ENCODE measurements at places on chromosomes 2 and 18.

- DNase-seq = no peak
Observed at GRCh38 chr2:175842996-175843395, 159.1 kb downstream of the LNPK start.

GRCh38 chr18:13048061-13048595 is 57.0 kb downstream of the CEP192 start:
- no peak for DNase-seq

DNA sequence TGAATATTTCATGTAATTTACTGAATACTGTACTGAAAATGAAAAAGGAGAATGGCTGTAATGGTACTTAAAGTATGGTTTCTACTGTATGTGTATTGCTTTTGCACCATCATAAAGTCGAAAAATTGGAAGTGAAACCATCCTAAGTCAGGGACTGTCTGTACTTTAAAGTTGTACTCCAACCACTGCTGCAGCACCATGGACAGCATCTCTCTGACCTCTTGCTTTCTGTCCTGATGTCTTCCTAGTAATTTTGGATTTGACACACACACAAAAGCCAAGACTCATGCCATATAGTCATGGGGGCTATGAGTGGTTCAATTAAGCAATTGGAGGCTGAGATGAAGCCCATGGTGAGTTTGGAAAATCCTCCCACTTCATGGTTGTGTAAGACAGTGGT is 256.3 kb upstream of the PKDCC start:
- no peak for DNase-seq

DNA sequence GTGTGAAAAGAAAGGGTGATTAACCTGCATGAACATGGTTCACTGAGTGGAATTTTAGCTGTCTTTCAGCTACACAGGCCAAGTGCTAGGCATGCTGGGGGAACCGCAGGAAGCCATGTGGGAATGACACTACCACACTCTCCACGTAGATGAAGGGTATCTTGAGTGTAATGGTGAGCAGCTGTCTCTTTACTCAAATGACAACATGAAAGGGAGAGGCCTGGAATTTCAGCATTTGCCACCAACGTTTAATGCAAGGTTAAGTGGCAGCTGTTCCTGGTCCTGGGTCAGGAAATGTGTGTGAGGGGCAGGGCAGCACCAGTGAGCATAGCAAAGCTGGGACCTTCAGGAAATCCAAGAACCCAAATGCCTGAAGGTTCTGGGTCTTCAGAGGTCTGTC is 588.4 kb downstream of the SLC4A3 start:
- no peak for DNase-seq

GRCh38 chr2:18426174-18426573 is 134.3 kb downstream of the RDH14 start:
- no peak for DNase-seq

- DNase-seq = no peak
Observed at GRCh38 chr2:51595836-51596235, 563.9 kb upstream of the NRXN1 start.

GRCh38 chr18:68234676-68235075 is 480.2 kb downstream of the TMX3 start:
- DNase-seq = no peak

- no peak for DNase-seq
Observed at GRCh38 chr2:217711188-217711587, 291.6 kb downstream of the TNS1 start.

DNA sequence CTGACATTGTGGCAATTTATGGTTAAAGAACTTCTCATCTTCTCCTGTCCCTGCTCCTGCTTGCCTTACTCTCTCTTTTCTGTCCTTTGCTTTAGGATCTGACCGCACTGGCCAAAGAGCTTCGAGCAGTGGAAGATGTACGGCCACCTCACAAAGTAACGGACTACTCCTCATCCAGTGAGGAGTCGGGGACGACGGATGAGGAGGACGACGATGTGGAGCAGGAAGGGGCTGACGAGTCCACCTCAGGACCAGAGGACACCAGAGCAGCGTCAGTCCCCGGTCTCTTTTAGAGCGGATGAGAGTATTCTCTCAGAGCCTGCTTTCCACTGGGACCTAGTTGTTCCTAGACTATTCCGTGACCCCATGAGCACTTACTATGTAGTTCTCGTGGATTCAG is 122.2 kb upstream of the IL1R2 start:
- no peak for DNase-seq

GRCh38 chr2:151028691-151029176 is 232.9 kb downstream of the RBM43 start:
- DNase-seq = no peak

DNA sequence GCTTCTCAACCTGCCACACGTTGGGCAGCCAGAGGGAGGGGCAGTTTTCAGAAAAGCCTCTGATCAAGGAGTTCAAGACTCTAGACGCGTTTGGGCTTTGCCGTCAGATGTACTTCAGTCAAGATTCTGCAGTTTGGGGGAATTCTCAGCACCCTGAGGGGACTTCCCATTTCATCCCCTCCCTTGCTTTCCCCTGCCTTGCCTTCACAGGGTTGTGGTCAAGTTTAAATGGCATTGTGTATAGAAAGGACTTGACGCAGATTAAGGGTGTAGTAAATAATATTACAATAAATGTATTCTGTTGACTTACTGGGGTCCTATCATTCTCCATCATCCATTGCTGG is 198.3 kb upstream of the NABP1 start:
- DNase-seq = no peak

- DNase-seq = no peak
Observed at GRCh38 chr2:240507778-240508251, 50.0 kb downstream of the ANKMY1 start.

- no peak for DNase-seq
Observed at GRCh38 chr2:64123740-64124139, 20.5 kb downstream of the PELI1 start.

DNA sequence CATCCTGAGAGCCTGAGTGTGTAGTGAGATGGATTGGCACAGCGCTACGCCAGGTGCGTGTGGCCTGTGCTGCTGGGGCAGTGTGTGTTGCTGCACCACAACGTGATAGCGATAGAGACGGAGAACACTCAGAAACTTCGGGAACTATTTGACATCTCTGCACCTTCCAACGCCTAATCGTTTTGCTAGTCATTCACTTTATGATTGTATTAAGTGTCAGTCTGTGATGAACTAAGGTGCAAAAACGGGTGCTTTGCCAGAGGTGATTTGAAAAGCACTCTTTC is 26.0 kb upstream of the IGFBP2 start:
- DNase-seq = no peak
